Non-pigmented ciliary epithelial cell (primary cell): ENCODE measurements at places on chromosomes 2 and 18.

DNA sequence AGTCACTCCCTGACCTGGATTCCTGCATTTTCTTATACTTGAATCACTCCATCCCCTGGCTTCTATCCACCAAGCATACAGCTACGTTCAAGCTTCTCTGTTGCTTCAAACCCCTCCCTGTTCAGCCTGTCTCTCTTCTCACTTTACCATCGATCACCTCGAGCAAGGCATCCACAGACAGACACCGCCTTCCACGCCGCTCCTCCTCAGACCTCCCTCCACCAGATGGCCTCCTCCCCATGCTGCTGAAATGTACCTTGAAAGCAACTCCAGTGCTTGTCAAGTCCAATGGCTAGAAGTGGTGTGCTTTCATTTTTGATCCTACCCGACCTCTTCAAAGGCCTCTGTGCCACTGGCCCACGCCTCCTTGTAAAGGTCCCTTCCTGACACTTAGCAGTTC, 131.3 kb upstream of the ACAA2 start:
- no peak for DNase-seq

DNA sequence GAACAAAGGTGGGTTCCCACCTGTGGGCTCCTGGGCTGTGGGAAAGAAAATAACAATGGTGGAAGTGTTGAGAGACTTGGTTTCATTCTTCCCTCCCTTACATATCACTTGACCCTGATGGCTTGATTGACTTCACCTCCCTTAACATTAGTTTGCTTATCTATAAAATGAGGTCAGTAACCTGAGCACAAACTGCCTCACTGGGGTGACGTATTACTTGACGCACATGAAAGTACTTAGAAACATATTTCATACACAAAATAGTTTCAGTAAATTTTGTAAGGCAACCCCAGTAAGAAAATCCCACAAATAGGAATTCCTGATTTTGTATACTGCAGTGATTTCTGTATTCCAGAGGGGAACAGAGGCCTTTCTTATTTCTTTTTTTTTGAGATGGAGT, 29.4 kb upstream of the LPIN2 start:
- no peak for DNase-seq

DNA sequence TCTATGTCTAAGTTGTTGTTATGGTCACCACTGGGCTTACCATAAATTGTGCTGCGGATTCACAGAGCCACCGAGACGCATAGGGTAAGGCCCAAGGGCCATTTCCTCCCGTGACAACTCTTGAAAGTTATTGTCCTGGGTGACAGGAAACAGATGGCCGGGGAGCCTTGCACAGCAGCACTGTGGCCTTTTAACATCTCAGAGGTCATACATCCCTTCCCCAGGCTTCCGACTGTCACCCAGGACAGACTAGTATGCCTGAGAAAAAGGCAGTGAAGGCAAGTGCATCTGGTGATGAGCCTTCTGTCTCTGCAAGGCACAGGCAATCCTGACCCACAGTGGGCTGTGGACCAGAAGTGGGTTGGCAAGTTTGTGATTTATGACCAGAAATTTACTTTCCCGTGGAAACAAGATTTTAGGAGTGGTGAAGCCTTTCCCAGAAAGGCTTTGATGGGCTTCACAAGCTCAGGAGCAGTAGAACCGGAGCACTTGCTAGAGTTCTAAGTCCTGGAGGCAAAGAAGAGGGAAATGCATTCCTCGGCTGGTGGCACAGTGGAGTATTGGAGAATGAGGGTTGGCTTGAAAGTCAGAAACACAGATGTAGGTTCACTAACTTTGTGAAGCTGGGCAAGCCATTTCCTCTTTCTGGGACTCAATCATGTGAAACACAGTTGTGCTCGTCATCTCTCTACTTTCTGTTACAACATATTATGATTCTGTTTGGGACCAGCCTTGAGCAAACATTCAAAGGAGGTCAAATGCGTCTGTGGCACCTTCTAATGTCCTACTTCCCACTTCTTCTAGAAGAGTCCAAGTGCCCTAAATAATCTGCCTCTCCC, 2.0 kb upstream of the CAPN14 start:
- no peak for DNase-seq

DNA sequence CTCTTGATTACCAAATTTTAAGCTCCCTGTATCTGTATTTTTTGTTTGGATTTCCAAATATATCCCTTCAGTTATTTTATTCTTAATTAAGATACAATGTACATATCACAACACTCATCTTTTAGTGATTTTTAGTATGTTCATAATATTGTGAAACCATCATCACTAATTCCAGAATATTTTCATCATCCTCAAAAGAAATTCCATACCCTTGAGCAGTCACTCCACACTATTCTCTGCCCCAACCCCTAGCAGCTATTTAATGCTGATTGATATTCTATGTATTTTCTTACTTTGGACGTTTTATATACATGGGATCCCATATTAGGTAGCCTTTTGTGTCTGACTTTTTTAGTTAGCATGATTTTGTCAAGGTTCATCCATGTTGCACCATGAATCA, 127.4 kb upstream of the SLC8A1 start:
- no peak for DNase-seq

- DNase-seq, result no peak
These were observed 31.0 kb downstream of the INSIG2 start for GRCh38 chr2:118119158-118119727.

DNA sequence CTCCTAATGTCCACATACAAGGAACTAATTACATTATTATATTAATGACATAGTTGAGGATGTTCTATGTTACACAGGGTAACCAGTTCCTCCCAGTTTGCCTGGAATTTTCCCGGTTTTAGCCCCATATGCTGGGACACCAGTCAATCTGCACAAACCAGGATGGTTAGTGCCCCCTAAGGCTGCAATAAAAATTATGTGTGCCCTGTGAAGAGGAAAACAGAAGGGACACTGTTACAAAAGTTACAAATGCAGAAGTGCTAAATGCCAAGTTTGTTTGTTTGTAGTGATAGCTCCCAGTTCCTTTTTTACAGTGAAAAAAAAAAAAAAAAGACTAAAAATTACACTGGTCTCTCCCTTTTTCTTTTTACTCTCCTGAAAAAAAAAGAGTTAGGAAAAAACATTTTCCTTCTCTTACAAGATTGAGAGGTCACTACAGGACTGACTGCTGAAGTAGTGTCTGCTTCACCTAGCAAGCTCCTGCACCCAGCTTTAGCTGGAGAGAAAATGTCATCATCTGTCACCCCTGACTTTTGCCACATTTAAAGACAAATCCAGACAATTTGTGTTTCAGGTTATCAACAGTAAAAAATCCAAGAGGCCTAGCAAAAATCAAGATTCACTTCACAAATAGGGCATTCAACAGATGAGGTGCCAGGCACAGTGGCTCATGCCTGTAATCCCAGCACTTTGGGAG, 3.2 kb downstream of the ANKRD44 start:
- DNase-seq, result no peak

GRCh38 chr2:102185347-102185746, 1.5 kb upstream of the IL1RL2 start:
- no peak for DNase-seq

DNA sequence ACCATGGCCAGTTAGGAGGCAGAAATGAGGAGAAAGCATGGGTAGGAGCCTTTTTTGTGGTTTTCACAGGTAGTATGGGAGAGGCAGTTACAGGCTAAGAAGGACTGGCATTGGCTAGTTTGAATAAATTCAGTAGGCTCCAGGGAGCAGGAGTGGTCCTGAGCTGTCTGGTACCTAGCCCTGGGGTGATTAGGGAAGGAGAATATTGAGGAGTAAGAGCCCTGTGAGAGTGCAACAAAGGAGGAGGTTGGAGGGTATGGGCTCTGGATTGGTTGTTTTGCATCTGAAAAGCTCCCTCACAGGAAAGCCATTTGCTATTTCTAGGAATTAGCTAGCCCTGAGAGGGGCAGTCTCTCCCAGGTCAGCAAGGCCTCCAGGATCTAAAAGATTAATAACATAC, 13.3 kb upstream of the TCF7L1 start:
- no peak for DNase-seq

DNA sequence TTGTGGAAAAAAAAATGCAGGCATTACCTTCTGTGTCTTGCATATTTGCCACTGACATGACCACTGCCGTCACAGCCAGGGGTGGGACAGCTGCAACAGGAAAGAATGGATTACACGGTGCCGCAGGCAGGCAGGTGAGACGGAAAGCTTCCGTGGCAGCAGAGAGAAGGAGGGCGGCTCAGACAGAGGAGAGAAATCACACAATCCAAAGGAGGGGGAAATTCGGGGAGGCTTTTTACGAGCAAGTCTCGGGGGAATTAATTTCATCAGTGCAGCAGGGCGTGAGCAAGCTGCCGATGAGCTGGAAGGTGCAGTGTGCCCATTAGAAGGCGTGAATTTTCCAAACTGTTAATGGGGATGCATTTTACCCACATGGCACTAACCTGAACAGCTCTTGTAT, 234.8 kb upstream of the PXDN start:
- DNase-seq, result no peak

- no peak for DNase-seq
These were observed 271.1 kb upstream of the RAB6C start for GRCh38 chr2:129708221-129708967.

GRCh38 chr2:161961061-161961460, 113.0 kb downstream of the DPP4 start:
- DNase-seq, result no peak

- no peak for DNase-seq
These were observed 134.1 kb downstream of the CDC42EP3 start for GRCh38 chr2:37537316-37537715.

- DNase-seq, result no peak
These were observed 223.9 kb upstream of the SESTD1 start for GRCh38 chr2:179488563-179488962.

GRCh38 chr2:20494241-20494640, 47.4 kb downstream of the RHOB start:
- DNase-seq, result no peak

GRCh38 chr2:172856606-172857005, 121.0 kb downstream of the RAPGEF4 start:
- DNase-seq, result no peak

DNA sequence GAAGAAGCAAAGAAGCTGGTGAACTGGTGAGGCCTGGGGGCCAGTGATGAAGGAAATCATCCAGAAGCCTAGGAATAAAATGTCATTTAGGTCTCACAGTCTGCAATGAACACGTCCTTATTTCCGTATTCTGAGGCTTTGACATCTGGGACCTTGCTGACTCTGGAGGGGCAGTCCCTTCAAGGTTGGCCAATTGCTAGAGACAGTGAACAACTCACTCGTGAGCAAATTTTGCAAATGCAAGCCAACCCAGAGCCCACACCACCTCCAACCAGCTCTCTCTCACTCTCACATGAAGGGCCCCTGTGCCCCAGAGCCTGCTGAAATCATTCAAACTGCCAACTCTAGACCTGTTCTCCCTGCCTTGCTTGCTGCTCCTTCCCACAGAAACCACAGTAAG, 279.1 kb upstream of the LYPD1 start:
- DNase-seq, result no peak

DNA sequence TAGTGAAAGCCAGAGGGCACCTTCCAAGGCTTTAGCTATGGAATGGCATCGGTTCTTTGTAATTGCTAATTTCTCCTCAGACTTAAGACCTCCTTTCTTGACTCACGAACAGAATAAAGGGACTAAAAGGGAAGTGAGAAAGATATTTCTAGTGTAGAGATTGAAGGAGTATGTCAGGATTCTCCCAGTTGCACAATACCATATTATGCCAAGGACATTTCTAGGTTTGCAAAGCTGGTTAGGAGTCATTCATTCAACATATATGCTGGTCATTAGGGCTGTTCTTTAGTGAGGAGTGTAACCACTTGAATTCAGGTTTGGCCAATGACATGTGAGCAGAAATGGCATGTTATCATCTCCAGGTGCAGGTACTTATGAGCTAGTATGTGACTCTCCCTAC, 7.4 kb downstream of the REEP1 start:
- DNase-seq, result no peak

DNA sequence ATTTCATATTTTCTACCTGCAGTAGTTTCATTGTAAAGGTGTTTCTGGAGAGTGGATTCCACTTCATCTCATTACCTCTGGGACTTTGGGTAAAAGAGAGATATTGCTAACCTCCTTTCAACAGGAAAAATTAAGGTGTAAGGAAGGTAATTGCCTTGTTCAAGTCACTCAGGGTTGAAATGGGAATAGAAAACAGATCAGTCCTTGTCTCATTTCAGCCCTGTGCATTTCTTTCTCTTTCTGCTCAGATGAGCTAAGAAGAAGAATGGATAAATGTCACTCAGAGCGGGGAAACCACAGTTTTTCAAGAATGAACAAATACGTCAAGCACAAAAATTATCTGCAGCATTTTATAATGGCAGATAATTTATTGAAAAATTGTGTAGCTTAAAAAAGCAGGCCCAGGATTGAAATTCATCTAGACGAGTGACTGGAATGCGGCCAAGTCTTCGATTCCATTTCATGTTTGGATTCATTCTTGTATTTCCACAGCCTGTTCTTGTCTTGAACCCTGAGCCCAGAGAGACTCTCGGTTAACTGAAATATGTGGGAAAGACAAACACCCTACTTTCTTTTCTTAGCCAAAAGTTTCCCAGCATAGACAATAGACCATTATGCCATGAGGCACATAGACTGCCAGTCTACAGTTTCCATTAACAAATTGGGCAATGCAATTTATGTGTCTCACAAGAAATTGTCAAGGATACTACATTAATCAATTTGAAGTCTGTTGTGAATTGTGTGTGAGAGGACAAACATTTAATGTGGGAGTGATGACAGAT, 107.9 kb downstream of the POLE4 start:
- no peak for DNase-seq

GRCh38 chr2:230417436-230417835, 1.4 kb downstream of the SP100 start:
- DNase-seq, result no peak

DNA sequence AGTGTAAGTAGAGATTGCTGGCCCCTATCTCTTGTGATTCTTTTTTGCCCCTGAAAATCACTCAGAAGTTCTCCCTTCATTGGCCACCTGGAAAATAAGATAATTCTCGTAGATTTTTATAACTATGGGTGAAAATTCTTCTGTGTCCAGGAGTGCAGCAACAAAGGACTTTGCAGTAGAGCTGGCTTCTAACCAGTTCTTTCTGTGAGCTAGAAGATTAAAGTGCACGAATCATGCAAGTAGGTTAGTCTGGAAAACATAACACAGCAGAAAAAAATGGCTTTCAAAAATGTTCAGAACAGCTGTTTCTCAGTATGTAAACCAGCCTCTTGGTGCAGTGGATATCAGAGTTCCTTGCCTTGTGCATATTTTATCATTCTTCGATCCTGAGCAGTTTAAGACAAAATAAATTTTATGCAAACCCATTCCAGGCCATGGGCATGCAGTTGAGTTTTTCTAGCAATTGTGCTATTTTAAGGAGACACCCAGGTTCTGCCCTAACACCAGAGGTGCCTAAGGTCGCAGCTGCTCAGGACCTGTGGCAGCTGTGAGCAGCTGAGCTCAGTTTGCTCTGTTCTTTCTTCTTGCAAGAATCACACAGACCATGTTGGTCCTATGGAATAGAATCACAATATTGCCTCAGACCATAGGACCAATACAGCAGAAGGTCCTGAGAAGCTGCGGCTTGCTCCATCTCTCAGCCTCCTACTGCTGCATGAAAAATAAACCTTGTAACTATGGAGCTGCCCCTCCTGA, 80.9 kb upstream of the BCL2L11 start:
- DNase-seq, result no peak

GRCh38 chr2:96105152-96105915, 11.0 kb downstream of the ADRA2B start:
- DNase-seq, result no peak
